NCI-H146 (cell line): ENCODE measurements at places on chromosomes 4 and X.

DNA sequence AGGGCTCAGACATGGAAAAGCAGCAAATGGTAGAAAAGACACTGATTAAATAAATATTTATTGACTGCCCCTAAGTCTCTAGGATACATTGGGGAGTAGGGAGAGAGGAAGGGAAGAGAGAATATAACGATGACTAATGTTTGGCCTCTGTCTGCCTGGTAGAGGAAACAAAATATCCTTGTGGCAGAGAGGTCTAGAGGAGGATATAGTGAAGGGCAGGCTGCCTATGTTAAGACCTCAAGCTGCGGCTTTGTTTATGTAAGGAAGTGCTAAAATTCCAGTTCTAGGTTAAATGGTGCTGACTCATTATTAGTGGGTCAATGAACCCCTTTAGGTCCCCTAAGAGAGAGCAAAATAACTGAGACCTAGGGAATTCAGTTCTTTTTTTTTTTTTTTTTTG, 427.3 kb upstream of the FTHL17 start:
- no peak for DNase-seq

GRCh38 chr4:53711926-53712325, 120.6 kb upstream of the LNX1 start:
- no peak for DNase-seq

GRCh38 chr4:75800972-75801371, 76.6 kb downstream of the USO1 start:
- DNase-seq: no peak

DNA sequence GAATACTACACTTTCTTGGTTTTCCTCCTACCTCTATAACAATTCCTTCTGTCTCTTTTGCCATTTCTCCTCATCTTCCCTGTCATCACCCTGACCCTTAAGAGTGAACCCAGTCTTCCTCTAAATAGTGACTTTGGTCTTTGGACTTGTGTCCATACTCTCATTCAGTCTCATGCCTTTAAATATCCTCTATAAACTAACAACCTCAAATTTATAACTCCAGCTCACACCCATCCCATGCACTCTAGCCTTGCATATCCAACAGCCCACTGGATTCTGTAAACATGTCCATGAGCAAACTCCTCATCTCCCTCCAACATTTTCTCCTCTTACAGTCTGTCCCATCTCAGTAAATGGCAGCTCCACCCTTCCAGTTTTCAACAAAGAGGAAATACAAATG, 15.0 kb downstream of the BCLAF3 start:
- DNase-seq: no peak

- DNase-seq: no peak
Measured at GRCh38 chr4:8703857-8704495, 111.4 kb downstream of the CPZ start.

DNA sequence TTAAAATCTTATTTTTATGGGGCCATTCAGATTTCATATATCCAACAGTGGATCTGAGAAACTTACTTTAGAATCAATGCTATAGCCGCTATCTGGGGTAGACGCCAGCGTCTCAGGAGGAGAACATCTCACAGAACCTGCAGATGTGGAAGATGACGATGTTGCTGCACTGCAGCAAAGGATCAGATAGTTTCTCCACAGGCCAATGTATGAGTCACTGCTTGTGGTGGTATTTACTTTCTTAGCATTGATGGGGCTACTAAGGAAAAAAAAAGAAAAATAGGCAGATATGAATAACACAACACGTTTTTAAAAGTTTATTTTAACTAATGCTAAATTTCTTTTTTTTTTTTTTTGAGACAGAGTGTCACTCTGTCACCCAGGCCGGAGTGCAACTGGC, 85.9 kb downstream of the ZAR1 start:
- DNase-seq: no peak

GRCh38 chr4:90127706-90128345, 632 bp downstream of the CCSER1 start:
- peak; percentile 3 for DNase-seq

- peak; percentile 32 for DNase-seq
Measured at GRCh38 chr4:71941001-71941400, 90.8 kb upstream of the NPFFR2 start.

DNA sequence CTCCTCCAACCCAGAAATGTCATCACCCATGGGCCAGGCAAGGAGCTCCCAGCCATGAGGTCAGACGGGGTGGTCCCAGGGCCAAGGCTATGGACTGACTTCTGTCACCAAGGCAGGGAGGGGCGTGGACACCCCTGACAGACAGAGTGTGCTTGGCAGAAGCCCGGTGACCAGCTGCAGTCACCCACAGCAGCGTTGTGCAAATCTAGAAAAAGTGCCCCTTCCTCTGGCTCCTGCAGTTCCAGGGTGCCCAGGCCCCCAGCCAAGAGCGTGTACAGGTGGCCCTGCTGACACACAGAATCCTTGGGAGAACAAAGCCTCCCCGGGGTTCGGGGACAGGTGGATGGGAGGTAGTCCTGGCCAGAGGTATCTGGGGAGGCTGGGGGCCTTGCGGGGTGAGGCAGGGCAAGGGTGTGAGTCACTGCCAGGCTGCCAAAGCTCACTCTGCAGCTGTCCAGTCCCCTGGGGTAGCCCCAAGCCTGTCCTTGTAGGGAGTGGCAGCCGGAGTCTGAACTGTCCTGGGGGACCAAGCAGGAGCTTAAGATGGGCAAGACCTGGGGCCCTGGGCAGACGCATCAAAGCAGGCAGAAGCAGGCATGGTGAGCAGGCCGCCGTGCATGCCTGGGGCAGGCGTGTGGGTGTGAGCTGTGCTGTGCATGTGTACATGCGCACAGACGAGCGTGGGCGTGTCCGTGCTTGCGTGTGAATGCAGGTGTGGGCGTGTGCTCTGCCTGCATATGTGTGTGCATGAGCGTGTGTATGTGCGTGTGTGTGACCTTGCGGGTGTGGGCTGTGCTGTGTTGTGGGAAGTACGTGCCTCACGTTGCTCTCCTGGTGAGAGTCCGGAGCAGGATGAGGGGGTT, 3.3 kb downstream of the MYL5 start:
- peak; percentile 86 for DNase-seq

DNA sequence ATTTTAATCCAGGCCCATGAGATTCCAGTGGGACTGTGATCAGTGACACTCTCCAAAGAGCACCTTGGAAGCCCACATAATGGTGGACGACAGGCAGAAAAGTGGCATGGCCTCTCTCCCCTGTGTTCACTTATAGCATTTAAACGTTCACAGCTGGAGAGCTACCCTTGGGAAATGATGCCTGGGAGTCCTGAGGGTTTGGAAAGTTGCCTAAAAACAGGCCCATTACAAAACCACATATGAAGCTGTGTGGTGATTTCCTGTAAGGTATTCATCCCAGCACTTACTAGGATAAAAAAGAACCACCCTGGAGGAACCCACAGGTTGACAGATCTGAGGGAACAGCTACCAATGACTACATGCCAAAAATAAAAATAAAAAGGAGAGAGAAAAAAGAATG, 193.2 kb downstream of the RASL11B start:
- peak; percentile 58 for DNase-seq

DNA sequence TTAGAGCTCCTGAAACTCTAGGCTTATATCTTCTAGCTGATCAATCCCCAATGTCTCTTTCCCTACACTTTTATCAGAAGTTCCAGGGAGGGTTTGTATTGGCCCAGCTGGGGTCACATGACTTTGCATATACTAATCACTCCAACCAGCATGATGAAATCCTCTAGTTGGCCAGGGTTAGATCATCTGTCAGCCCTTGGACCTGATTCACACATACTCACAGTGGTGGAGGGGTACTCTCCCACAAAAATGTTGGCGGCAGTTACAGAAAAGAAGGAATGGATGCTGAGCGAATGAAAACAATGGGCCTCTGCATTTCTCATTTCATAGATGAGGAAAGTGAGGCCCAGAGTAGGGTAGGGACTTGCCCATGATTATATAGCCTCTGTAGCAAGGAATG, 151.1 kb downstream of the PJA1 start:
- DNase-seq: no peak

GRCh38 chr4:140969296-140969695, 164.0 kb downstream of the RNF150 start:
- no peak for DNase-seq

- DNase-seq: no peak
Measured at GRCh38 chr4:160414496-160414895, 1311.6 kb downstream of the RAPGEF2 start.

DNA sequence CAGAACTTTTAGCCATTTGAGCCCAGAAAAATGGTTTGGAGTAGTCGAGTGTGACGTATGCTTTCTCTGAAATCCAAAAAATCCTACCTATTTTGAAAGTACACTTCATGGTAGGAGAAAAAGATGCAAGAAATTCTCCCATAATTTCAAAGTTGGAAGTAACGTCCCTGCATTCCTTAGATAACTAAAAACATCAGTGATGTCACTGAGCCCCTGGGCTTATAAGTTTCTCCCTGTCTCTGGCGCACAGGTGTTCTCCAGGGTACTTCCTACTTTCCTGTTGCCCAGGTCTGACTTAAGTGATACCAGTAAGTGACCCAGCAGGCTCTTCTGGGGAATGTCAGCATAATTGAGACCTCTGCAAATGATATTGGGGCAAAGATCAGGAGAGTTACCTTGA, 90.5 kb upstream of the WDR1 start:
- no peak for DNase-seq

GRCh38 chr4:181991369-181992108, 251.7 kb upstream of the TENM3 start:
- peak; percentile 54 for DNase-seq

DNA sequence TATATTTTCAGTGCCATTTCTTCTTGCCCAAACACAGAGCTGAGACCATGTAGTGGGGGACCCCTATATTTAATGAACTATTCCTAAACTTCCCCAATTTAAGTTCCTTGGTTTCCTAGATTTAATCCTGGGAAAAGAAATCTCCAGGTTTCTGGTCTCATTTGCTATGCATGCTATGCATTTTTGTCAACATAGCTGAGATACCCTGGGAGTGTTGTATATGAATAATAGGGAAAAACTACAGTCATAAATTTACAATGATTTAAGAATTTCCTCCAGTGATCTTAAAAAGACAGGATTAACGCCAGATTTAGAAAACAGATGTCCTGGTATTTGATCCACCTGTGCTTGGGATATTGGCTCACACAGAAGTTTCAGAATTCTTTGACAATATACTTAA, 136.8 kb upstream of the RAPGEF2 start:
- DNase-seq: no peak

DNA sequence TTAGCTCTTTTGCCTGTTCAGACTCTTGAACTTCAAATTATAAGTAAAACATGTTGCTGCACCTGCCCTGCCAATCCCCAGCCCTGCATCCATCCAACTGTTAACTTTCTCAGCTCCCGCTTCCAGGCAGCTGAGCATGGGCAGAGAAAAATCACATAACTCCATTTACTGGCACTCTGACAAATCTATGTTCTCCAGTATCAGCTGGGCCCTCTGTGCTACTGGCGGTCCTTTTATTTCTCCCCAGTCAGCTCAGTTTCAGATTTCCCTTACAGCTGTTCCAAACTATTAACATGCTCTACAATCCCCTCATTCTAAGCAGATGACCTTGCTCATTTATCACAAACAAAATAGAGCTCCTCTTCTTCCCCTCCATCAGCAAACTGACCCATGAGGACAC, 240.4 kb upstream of the TET2 start:
- no peak for DNase-seq

GRCh38 chrX:13276991-13277390, 42.9 kb downstream of the ATXN3L start:
- no peak for DNase-seq
